ENCODE measurements at places on chromosomes 6 and 20.
A peak's percentile ranks its signal among the peaks of the same experiment; 100 is the strongest.

- DNase-seq, result peak; percentile 54
These were observed at the start of gene HELZ2 for GRCh38 chr20:63574156-63574828. Gene HELZ2 (minus strand): TSS chr20:63574239. CDS start chr20:63572385, 1,854 bp downstream.

DNA sequence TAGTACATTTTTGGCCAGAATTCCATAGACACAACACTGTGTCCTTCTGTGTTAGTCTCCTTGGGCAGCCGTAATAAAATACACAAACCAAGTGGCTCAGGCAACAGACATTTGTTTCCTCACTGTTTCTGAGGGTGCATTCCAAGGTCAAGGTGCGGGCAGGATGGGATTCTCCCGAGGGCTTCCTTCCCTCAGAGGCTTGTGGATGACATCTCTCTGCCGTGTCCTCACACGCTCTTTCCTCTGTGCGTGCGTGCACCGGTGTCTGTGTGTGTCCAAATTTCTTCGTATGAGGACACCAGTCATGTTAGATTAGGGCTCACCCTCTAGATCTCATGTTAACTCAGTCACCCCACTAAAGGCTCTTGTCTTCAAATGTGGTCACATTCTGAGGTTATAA, 30.6 kb downstream of the CDYL start:
- DNase-seq, result no peak

DNA sequence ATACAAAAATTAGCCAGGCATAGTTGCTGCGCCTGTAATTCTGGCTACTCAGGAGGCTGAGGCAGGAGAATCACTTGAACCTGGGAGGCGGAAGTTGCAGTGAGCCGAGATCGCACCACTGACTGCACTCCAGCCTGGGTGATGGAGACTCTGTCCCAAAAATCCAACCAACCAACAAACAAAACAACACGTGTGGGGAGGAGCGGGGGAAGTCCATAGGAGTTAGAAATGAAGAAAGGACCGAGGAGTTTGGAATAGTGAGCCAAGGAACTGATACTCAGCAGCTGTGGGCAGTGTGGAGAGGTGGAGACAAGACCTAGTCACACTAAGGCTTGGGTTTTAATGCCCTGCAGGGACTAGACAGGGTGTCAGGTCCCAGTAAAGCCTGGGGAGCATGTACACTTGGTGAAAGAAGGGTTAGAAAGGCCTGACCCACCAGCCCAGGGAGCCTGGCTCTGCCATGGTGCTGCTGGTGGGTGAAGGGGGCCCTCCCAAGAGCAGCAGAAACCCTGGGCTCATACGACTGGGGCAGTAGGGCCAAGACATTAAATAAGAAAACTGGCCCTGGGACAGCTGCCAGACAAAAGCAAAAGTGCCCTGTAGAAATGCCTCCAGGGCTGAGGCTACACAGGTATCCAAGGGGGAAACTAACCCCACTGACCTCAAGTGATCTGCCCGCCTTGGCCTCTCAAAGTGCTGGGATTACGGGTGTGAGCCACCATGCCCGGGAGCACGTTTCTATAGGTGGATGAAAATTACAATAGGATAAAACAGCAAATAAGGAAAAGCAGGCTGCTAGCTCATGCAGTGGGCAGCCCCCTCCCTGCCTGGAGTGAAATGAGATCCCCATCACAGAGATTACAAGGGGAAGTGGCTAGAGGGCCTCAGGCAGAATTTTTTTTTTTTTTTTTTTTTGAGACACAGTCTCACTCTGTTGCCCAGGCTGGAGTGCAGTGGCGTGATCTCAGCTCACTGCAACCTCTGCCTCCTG, 58.0 kb downstream of the MYH7B start:
- DNase-seq, result no peak

DNA sequence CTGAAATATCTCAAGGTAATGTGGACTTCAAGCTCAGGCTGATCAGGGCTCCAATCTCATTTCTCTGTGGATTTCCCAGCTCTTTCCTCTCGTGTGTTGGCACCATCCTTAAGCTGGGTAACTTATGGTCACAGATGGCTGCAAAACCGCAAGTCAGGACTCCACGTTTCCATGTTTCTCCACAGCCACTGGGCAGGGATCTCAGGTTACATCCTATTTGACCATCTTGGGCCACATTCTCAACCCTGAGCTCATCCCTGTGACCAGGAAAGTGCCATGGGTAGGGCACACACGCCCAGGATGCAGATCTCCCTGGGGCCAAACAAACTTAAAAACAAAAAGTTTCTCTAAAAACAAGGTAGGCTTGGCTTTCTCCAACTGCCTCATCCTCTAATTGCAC, 15.4 kb downstream of the RPS6KA2 start:
- no peak for DNase-seq

GRCh38 chr6:30612687-30613248, 4.3 kb downstream of the PPP1R10 start:
- DNase-seq, result no peak

- DNase-seq, result no peak
These were observed 42.2 kb downstream of the PKIB start for GRCh38 chr6:122652431-122652830.

- no peak for DNase-seq
These were observed 113.4 kb downstream of the PSMB1 start for GRCh38 chr6:170439366-170440361.

GRCh38 chr6:5464099-5464885, 203.0 kb downstream of the FARS2 start:
- no peak for DNase-seq

- DNase-seq, result no peak
These were observed 83.1 kb downstream of the FKBP5 start for GRCh38 chr6:35605600-35605999.

- no peak for DNase-seq
These were observed 15.2 kb downstream of the RPP21 start for GRCh38 chr6:30360139-30360538.

- DNase-seq, result no peak
These were observed 106.9 kb downstream of the SLC22A3 start for GRCh38 chr6:160455081-160455480.

DNA sequence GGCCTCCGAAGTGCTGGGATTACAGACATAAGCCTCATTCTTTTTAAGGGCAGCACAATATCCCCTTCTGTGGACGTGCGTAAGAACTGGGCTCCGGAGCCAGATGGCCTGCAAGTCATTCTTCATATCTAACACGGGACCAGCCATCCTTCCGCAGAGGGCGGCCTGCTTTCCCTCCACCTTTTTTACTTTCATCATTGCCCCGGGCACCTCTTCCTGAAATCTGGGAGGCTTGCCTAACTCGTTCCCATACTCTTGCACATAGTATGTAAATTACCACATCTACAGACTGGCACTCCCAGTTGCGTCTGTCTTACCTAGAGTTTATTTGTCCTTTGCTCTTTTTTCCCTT, 29.9 kb upstream of the SLC23A2 start:
- no peak for DNase-seq

DNA sequence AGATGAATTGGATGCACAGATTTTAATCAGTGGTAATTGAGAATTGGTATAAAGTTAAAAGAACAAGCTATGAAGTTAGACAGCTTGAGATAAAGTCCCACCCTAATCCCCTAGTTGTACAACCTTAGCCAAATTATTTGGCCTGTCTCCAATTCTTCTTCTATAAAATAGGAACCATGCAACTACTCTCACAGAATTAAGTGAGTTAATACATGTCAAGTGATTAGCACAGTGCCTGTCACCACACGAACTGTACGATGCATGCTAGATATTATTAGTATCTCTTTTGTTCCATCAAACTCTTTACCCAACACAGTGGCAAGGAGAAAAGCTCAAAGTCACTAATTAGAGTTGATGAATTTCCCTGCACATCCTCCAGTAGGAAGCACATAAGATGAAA, 44.7 kb downstream of the MBOAT1 start:
- no peak for DNase-seq

DNA sequence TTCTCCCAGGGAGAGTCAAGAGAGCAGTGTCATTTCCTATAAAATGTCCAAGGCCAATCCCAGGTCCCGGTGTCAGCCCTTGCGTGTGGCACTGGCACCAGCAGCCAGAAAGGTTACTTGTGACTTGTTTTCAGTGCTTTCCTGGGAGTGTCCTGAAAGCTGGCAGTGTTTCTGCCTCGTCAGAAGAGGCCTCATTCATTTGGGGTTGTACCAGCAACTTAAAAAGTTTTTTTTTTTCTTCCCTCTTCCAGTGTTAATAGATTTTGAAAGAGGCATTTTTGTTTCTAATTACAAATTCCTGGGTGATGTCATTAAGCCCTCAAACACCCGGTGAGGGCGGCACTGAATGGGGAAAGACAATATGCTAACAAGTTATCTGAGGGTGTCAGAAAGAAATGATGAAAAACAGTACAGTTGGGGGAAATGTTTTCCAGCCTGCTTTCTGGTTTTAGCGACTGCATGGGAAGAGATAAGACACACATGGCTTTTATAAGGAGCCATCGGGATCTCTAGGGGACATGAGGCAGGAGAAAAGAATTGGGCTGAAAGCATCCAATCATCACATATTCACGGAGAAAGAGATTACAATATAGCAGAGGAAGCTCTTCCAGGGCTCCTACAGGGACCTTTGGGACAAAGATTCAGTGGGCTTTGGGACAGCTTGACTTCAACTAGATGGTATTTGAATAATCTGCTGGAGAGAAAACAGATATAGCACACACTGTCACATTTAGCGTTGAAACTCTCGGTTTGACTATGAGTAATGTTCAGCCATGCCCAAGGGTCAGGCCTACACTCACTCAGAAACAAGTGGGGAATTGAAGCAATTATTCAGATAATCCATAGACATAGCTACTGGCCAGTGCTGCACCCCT, 153.0 kb downstream of the BCAS1 start:
- DNase-seq, result no peak

GRCh38 chr20:39851459-39851858, 837.6 kb downstream of the MAFB start:
- DNase-seq, result no peak

- peak; percentile 56 for DNase-seq
These were observed 870 bp upstream of the MDFI start for GRCh38 chr6:41637194-41638001.

DNA sequence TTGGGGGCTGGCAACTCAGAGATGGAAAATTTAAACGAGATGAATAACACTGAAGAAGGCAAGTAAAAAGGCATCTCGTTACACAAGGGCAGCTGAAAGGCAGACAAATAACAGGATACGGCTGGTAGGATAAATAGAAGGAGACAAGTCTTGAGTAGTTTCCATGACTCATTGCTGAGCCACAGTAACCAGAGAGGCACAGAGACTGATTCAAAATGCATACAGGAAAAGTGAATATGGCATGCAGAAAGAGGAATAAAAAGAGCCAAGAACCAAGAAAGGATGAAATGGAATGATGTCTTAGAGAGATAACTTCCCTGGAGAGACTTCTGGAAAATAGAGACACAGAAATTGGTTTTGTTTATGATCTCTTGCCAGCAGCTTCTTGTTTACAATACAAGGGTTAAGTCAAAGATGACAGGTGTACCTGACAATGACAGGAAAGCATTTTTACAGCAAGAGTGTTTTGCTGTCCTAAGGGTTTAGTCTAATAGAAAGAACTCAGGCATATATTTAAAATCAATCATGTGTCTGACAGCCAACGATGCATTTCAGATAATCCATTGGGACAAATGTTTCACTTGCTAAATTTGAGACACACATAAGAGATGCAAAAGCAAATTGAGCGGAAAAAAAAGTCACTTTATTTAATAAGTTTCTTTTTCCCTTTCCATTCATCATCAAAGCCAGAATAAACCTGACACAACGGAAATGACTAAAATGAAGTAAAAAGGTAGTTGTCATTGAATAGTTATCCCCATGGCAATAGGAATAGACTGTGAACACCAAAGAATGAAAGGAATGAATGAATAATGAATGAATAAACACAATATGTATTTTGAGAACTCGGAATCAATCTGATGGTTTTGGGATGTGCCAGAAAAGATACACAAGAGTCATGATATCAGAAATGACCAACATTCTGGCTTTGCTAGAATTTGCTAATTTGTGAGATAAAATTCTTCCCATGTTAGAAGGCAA, 68.0 kb upstream of the KCNQ5 start:
- DNase-seq, result no peak

DNA sequence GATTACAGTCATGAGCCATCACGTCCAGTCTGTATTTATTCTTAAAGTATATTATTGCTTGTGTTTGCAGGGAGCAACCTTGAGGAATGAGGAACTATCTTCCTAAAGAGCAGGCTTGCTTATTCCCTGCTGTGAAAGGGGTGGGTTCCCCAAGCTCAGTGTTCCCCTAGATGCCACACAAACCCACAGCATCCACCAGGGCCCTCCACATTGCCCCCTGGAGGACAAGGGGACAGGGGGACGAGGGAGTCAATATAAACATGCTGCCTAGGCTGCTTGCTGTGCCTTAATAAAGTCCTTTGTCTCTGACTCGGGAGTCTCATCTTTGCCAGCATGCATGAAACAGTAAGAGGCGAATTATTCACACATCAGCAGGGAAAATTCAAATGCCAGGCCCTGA, 8.0 kb upstream of the IDH3B start:
- DNase-seq, result peak; percentile 28

DNA sequence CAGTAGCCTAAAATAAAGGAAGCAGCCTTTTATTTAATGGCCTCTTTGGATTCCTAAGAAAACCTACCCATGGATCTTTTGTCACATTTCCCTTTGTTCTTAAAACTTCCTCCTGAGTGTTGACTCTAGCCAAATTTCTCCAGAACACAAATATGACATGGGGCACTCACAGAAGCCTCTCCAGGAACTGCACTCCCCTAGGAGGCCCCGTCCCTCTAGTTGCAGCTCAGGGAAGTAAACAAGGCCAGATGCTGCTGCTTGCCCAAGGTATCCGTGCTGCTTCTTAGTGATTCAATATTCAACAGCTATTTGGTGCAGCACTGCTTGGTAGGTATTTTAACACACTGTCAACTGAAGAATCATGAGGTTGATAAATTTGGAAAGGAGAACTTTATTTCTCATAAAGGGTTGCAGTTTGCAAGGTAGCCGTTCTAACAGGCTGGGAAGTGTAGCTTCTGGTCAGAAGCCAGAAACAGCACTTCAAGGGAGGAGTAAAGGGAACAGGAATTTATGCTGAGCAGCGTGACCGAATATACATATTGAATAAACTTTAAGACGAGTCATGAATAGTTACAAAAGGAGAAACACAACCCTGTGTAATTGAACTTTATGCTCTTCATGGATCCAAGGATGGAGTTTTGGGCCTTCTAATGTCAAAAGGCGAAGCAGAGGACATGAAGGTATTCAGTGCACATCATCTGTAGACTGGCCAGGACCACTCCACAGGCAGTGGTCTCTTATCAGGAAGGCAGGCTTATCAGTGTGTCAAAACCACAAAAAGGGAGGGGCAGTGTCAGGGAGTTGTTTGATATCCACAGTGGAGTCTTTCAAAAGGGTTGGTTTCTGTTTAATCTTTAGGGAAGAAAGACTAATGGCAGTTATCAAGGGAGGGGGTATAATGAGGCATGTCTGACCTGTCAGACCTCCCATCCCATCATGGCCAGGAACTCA, 63.3 kb downstream of the CD24 start:
- peak; percentile 8 for DNase-seq

- no peak for DNase-seq
These were observed 251.1 kb downstream of the FOXC1 start for GRCh38 chr6:1860756-1861348.

All from endothelial cell (in vitro differentiated cells).